Activated CD8-positive, alpha-beta memory T cell treated with anti-CD3 and anti-CD28 coated beads, Interleukin-2, amount 10 ng/mL, durations not matched to agents 7 days and 5 days (primary cell): ENCODE measurements at places on chromosomes 7 and 10. TPM values are rescaled to one million over a fixed set of nuclear protein-coding genes. Genes with fewer than 3 reads are reported as not detected.

- no peak for DNase-seq
Observed at GRCh38 chr10:63114031-63114814, 18.9 kb upstream of the NRBF2 start.

GRCh38 chr10:79904671-79905321 is 44.1 kb downstream of the SFTPD start:
- DNase-seq = peak; percentile 67

- peak; percentile 65 for DNase-seq
Observed at GRCh38 chr10:132904814-132905649, 37.3 kb downstream of the CFAP46 start.

- DNase-seq = no peak
Observed at GRCh38 chr10:12279281-12279680, 70.1 kb upstream of the CAMK1D start.

DNA sequence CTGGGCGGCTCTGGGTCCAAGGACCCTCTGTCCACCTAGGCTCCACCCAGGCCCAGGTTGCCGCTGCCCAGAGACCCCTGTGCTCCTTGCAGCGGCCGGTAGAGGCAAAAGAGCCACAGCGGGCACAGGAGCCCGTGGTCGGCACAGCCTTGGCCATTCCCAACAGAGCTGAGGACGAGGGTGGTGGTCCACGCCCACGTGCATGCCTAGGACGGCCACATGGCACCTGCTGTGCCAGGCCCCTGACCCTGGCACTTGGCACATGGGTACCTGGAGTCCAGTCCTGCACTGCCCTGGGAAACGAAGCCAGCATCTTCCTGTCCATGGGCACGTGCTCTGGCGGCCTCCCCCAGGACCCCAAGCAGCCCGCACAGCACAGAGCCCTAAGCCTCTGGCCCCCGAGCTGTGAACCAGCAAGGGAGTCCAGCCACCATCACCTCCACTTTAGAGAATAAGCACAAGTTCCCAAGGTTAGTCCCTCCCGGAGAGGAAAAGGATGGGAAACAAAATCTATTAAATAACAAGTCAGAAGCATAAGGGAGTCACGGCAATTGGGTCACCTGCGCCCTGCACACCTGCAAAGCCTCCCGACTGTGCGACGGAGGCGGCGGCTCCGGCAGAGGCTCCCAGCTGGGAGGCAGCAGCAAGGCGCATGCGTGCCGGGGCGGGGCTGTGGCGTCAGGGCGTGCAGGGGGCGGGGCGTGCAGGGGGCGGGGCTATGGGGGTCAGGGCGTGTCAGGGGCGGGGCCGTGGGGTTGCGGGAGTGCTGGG is 59.1 kb downstream of the STK32C start:
- peak; percentile 59 for DNase-seq

DNA sequence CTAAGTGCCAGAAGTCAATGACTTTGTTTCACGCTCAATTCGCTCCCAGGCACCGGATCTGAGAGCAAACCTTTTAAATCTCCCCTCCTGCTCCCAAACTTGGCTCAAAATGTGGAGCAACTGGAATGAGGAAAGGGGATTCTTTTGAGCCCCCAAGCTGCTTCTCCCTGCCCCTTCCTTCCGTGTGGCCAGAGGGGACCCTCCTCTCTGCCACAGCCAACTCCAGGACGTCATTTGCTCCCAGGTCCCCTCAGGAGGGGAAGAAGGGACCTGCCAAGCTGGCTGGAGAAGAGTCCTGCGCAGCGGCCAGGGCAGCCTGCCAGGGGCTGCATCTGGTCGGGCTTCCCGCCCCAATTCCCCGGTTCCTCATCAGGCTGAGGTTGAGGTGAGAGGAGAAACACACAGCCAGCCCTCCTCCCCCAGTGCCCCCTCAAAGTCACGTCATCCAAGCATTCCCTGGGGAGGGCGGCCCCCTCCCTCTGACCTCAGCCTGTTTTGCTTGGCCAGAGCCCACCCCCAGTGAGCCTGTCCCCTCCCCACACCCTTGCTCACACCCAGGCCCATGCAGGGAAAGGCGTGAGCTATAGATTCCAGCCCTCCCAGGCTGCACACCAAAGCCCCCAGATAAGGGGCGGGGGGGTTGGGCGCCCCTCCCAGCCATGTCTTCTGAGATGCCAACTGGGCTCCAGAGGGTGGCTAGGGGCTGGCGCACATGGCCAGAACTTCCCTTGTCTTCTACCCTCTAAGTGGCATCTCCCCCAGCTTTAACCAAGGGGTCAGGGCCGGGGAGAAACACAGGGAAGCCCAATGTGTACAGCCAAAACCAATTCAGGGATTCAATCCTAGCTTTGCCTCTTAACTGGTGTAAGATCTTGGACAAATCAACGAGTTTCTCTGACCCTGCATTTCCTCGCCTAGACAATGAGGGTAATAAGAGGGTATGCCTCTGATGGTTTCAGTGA is 35.0 kb downstream of the SH3PXD2A start:
- DNase-seq = no peak

DNA sequence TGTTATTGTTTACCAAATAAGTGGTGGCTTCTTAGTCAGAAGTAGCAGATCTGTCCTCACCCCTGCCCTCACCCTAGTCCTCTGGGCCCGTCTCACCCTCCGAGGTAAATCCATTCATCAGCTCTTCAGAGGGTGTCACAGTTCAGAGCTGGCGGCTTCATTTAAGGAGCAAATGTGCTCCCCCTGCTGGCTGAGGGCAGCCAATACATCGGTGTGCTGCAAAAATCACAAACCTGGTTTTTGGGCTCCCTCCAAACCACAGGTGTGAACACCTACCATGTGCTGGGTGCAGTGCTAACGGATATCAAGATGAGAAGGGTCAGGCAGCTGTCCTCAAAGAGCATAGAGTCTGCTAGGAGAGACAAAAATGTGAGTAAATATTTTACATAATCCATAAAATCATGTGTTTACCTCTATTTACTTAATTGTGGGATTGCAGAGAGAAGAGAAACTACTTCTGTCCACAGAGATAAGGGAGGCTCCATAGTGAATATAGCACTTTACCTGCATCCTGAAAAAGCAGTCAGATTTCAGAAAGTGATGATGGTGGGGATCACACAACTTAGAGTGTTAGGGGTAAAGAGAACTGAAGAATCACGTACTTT is 15.5 kb upstream of the CRTAC1 start:
- DNase-seq = peak; percentile 71

DNA sequence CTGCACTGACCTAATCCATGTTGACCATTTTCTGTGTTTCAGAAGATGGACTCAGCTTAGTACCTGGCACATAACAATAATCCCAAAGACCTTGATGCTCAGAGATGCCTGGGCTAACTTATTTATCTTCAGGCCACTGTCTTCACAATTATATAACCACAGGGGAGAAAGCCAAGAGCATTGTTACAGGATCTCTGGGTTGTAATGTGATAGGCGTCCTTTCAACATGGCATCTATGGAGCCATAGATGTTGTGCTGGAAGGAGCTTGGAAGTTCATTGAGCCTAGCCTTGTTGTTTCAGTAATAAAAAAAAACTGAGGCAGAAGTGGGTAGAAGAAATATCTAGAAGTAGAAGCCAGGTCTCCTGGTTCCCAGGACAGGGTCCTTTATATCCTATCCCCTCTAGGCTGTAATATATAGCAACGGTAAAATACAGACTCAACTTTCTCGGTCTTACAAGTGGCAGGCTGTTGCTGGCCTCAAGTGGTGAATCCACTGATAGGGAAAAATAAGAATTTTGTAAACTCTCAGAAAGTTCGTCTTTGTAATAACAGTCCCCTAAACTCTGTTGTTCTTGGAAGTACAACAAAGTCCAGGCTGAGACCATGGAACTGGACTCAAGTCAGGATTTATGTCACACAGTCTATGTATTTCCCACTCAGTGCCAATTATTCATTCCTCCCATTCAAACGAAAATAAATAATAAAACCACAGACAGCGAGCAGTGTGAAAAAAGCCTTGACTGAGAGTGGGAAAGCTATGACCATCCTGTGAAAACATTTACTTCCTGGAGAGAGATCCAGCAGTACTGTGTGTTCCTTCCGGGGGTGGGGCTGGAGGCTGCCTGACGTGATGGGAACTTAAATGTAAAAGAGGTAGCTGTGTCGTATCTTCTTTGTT is 277.6 kb downstream of the REEP3 start:
- no peak for DNase-seq

- peak; percentile 46 for DNase-seq
Observed at GRCh38 chr7:142556740-142557139, 192.5 kb upstream of the PRSS1 start.

GRCh38 chr10:120961795-120962755 is 110.9 kb downstream of the WDR11 start:
- no peak for DNase-seq

GRCh38 chr7:39094731-39095130 is 117.0 kb downstream of the POU6F2 start:
- DNase-seq = no peak

- DNase-seq = no peak
Observed at GRCh38 chr7:124250297-124251034, 217.6 kb upstream of the TMEM229A start.

DNA sequence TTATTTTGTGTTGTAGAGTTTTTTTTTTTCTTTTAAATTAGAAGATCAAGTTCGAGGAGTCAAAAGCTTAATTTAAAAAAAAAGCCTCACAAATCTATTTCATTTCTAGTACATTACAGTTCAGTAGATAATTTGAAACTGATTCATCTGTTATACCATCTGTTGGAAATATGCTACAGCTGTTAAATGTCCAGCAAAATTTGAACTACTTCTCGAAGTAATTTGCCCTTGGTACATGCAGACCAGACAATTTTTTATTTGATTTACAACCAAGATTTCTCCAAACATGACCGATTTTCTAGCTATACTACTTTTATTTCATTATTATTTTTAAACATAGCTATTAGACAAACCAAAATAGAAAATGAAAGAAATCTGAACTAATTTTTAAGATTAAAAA is 647.9 kb downstream of the CNTNAP2 start:
- no peak for DNase-seq

DNA sequence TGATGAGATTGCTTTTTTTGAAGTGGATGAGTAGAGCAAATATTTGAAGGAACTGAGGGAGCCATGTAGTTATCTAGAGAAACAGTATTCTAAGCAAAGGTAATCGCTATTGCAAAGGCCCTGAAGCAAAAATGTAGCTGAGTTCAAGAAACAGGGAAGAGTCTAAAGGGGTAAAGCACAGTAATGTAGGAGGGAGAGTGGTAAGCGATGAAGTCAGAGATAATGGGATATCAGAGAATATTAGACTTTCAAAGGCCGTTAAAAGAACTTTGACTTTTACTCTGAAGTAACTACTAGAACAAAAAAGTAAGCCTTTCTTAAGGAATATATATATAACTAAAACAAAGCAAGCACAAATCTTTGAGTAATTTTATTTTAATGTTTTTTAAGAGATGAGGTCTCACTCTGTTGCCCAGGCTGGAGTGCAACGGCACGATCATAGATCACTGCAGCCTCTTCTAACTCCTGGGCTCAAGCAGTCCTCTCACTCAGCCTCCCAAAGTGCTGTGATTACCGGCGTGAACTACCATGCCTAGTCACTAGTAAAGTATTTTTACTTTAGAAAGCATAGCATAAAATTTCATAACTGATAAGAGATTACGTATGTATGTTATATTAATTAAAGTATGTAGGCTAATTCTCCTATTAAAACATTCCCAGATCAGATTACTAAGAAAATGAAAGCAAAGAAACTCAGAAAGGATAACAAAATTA is 61.7 kb upstream of the OIT3 start:
- no peak for DNase-seq

- peak; percentile 35 for DNase-seq
Observed at GRCh38 chr10:131723297-131724168, 177.3 kb upstream of the PPP2R2D start.

- DNase-seq = no peak
Observed at GRCh38 chr10:69352569-69353264, 64.0 kb downstream of the TACR2 start.

DNA sequence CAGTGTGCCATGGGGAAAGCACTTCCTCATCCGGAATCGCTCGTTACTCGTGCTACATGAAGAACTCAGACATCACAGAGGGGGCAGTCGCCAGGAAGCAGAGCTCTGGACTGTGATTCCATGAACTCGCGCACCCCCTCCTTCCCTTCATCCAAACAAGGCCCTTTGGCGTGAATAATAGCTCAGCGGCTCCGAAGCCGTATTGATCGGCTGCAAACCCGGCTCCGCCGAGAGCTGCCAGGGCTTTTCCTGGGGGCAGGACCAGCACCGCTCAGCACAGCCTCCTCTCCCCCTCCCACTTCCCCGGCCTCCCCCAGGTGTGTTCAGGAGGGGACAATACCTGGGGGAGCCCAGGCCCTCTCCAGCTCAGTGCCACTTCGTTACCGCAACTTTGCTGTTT is 129.0 kb upstream of the TCF7L2 start:
- DNase-seq = no peak

DNA sequence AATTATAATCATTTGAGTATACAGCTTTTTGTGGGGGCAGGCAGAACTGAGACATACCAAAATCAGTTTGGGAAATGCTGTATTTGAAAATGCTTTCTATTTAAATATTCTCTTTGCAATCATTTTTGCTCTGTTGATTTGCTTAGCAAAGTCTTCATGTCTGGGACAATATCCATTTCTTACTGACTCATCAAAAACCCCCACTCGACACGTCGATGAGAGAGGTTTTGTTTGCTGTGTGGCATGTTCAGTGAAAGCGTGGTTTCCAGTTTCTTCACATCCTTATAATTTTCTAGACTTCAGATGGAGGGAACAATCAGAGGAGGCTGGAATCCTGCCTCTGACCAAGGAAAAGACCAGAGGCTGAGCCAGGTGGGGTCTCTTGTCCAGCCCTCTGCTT is 28.9 kb downstream of the HTRA1 start:
- DNase-seq = no peak

- DNase-seq = no peak
Observed at GRCh38 chr7:28075674-28076358, 104.8 kb downstream of the JAZF1 start.

GRCh38 chr7:151505433-151505832 is 14.3 kb downstream of the RHEB start:
- no peak for DNase-seq

- no peak for DNase-seq
Observed at GRCh38 chr10:63146503-63146902, 13.4 kb downstream of the NRBF2 start.

DNA sequence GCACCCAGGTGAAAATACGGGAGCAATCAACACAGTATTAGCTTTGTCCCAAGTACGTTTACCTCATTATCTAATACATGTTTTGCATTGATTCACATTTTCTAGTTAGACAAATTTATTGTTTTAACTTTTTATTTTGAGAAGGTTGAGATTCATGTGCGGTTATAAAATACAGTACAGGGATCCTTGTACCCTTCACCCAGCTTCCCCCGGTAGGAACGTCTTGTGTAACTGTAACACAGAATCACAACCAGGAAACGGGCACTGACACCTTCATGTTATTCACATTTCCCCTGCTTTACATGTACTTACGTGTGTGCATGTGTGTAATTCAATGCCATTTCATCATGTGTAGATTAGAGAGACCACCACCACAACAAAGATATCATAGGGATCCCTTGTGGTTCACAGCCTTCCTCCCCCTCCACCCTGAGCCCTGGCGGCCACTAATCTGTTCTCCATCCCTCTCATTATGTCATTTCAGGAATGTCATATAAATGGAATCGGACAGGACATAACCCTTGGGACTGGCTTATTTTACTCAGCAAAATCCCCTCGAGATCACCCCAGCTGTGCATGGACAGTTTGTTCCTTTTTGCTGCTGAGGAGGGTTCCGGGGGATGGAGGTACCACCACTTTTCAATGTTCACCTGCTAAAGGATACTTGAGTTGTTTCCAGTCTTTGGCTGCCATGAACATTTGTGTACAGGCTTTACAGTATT is 46.5 kb upstream of the C10orf71 start:
- no peak for DNase-seq

The LIPN gene
- not detected for total RNA-seq

The ADRA2A gene
- not detected for total RNA-seq

The GIMAP7 gene
- 89.7 TPM for total RNA-seq

The IFIT1B gene
- total RNA-seq = 0.29 TPM

The IDI2 gene
- not detected for total RNA-seq

The UCMA gene
- total RNA-seq = not detected

The MNX1 gene
- not detected for total RNA-seq

The AKAP9 gene
- 35.1 TPM for total RNA-seq

The BEND7 gene
- not detected for total RNA-seq
